Hematopoietic multipotent progenitor cell (in vitro differentiated cells): ENCODE measurements at places on chromosomes 1 and 21. TPM values are rescaled to one million over a fixed set of nuclear protein-coding genes. Genes with fewer than 3 reads are reported as not detected.

GRCh38 chr1:233975486-233975885, 71.0 kb downstream of the SLC35F3 start:
- no peak for DNase-seq

PBX1 gene
- 26.9 TPM for total RNA-seq

OR2T29 gene
- total RNA-seq, result not detected

- no peak for DNase-seq
These were observed 298.0 kb downstream of the KCTD3 start for GRCh38 chr1:215865060-215865459.

DNA sequence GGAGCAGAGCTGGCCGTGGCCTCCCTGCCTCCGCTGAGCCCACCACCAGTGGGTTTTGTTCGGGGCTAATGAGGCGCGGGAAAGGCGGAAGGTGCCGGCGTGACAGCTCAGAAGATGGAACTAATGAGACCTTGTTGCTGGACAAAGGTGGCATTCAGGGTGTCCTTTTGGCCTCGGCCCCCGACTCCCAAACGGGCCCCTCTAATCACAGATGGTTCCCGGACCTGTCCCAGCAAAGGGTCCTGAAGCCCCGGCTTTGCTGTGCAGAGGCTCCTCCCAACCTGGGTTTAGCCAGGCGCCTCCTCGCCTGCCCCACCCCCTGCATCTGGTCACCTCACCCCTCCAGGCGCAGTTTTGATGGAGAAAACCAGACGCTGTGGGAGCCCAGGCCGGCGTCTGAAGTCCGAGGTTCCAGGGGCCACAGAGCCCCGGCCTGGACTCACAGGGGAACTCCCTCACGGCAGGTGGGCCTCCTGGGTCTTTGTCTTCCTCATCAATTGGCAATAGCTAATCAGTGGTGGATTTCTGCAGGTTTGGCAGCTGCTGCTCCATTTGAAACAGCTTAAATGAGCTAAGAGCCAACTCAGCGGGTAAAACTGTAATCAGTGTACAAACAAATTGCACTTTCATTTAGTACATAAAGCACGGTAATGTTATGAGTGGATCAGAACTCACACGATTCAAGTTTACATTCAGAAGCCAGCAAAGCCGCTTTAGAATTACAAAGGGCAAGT, 44.3 kb upstream of the ADARB1 start:
- no peak for DNase-seq

NHLH1 gene
- not detected for total RNA-seq

GJA5 gene
- total RNA-seq, result not detected

CRYBG2 gene
- under 0.01 TPM for total RNA-seq

TRNP1 gene
- under 0.01 TPM for total RNA-seq

RBBP5 gene
- total RNA-seq, result 8.6 TPM

- no peak for DNase-seq
These were observed 66.7 kb upstream of the ANGPTL3 start for GRCh38 chr1:62530516-62531154.

C1orf94 gene
- total RNA-seq, result not detected

DNA sequence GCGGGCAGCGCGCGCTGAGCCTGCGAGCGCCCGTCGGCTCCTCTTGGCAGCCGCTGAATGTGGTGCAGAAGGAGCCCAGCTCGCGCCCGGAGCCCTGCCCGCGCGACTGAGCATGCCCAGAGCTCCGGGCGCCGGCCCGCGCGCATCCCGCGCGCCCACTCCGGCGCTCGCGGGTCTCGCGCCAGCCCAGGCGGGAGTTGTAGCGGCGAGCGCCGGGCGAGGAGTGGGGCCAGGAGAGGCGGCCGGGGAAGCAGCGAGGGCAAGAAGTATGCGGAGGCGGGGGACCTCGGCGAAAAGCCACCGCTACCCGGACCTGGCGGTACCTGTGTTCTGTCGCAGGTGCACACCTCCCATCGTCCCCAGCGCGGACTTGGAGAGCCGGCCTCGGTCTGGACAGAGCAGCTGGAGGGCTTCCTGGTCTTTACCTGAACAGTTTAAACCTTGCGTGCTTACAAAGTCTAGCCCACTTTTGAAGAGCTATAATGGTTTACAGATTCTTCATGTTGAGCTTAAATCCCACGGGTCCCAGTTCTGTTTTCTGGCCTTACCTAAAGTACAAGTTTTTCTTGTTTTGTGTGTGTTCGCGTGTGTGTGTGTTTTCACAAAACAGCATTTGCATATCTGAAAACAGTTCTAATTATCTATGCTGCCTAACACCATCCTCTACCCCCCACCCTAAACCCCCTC, at the start of gene DDAH1:
Gene DDAH1, minus strand, starts transcription at position 61 of the 687 bp plus-strand sequence. CDS start 114 bp downstream, outside the sequence.
- peak; percentile 49 for DNase-seq

DNA sequence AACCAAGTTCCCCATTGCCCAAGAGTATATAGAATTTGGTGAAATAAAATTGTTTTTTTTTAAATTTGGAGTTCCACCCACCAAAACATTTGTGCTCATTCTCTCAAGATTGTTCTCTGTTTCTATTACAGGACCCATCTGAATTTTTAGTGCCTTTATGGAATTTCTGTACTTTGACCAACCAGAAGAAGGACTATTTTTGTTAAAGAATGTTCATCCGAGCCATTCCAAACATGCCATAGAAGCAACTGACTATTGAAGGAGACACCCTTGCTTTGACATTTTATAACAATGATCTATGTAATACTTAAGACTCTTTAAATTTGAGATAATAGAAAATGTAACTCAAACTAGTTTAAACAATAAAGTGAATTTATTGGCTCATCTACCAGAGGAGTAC, 655.7 kb upstream of the ADAMTS5 start:
- DNase-seq, result no peak

- no peak for DNase-seq
These were observed 21.5 kb upstream of the QSOX1 start for GRCh38 chr1:180133193-180133592.

- DNase-seq, result no peak
These were observed 10.0 kb downstream of the RPTN start for GRCh38 chr1:152148981-152149380.

GRCh38 chr1:161805399-161806197, 39.5 kb downstream of the ATF6 start:
- DNase-seq, result no peak

MAD2L2 gene
- total RNA-seq, result 53.1 TPM
